ENCODE measurements at places on chromosomes 13 and 19.
A peak's percentile ranks its signal among the peaks of the same experiment; 100 is the strongest.

DNA sequence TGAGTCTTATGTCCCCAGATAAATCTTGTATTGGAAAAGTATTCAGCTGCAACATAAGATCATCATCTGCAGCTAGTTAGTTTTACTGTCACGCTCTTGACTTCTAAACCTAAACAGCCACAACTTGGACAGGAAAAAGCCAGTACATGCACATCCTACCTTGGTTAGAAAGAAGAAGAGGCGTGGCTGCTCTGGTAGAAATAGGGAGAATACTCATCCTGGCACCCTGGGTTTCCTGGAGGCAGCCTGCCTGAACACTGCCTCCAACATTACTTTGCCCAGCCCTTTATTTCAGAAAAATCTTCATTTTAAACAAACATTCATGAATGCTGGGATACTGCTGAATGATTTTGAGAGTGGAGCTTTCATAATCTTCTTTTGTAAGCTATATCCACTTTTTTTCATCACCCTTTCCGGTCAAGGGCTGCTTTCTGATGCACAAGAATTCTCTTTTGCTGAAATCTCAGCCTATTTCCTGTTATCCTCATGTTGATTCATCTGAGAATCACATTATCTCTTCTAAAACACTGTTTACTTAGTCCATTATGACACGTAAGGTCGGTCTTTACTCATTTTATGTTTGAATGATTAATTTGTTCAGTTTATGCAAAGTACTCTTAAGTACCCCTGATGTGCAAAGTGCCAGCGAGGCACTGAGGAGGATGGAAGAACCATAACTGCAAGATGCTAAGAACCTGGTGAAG, 55.2 kb downstream of the STARD13 start:
- DNase-seq = no peak

- no peak for DNase-seq
These were observed 4.9 kb upstream of the STARD13 start for GRCh38 chr13:33290421-33290965.

GRCh38 chr19:3359919-3360420, 6.4 kb upstream of the NFIC start:
- DNase-seq = no peak

- no peak for DNase-seq
These were observed 1.2 kb downstream of the MADCAM1 start for GRCh38 chr19:497491-497868.

- DNase-seq = no peak
These were observed 29.1 kb downstream of the CEBPA start for GRCh38 chr19:33273065-33273736.

DNA sequence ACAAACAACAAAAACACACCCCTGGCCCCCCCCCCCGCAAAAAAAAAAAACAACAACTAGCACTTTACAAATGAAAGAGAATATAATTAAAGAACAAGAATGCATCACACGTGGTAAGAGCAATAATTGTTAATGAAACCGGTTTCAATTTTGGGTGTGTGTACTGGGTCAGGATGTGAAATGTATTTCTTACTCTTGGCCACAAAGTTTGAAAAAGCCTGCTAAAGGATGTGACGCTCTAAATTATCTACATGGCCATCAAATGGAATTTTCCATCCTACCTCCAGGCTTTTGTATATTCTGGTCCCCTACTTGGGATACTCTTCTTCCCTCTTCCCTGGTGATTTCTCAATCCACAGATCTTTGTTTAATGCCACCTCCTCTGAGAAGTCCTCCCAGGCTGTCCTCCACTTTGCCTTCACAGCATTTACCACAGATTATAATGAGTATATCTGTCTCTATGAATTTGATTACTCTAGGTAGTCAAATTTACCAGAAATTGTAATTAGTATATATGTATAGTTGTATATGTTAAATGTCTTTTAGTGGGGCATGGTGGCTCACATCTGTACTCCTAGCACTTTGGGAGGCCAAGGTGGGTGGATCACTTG, 2.1 kb downstream of the SARS2 start:
- DNase-seq = no peak

- no peak for DNase-seq
These were observed 11.1 kb downstream of the ATP4B start for GRCh38 chr13:113646921-113647340.

DNA sequence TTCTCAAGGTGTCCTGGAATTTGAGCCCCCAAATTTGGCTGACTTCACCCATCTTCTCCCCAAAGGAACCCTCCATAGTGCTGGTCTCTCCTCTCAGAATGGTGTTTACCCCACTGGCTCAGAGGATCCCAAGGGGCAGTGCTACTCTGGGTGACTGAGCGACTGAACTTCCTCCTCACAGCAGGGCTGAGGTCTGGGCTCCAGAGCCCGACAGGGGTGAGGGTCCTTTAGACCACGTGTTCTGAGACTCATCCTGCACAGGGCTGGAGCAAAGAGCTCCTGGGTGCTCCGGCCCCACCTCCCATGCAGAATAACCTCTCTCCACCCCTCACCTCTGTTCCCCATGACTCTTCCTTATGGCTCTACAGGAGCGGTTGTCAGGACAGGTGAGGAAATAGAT, 23.2 kb upstream of the CD33 start:
- DNase-seq = no peak

GRCh38 chr19:47210689-47211316, 20.2 kb downstream of the BBC3 start:
- DNase-seq = no peak

GRCh38 chr13:102580552-102581169, 16.1 kb upstream of the TPP2 start:
- DNase-seq = peak; percentile 66

DNA sequence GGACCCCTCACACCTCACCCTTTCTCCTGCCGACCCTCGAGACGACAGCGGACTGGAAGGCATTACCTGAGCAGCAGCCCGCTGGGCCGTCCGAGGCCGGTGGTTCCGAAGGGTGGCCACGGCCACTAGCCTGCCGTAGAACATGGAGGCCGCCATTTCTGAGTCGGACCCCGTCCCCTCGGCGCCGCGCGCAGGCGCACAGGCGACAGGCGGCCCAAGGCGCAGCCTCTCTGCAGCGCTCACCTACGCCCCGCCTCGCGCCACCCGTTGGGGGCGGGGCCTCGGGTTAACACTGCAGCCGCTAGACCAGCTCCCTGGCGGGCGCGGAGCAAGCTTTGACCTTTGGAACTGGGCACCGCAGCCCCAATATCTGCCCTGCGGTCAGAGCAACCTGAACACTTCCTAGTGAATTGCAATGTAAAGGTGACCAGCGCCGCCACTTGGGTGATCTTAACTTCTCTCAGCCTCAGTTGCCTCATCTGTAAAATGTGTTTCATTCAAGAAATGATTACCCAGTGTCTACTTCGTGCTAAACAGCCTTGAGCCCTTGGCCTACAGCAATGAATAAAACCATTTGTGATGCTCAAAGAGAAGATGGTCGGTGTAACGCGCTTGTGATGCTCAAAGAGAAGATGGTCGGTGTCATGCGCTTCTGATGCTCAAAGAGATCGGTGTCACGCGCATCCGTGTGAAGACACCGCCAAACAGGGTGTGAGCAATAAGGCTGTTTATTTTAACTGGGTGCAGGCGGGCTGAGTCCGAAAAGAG, at the start of gene SUCLA2:
Gene SUCLA2, minus strand, starts transcription at position 160 of the 768 bp plus-strand sequence. Its CDS starts 4 bp downstream, at position 156.
- peak; percentile 90 for DNase-seq

DNA sequence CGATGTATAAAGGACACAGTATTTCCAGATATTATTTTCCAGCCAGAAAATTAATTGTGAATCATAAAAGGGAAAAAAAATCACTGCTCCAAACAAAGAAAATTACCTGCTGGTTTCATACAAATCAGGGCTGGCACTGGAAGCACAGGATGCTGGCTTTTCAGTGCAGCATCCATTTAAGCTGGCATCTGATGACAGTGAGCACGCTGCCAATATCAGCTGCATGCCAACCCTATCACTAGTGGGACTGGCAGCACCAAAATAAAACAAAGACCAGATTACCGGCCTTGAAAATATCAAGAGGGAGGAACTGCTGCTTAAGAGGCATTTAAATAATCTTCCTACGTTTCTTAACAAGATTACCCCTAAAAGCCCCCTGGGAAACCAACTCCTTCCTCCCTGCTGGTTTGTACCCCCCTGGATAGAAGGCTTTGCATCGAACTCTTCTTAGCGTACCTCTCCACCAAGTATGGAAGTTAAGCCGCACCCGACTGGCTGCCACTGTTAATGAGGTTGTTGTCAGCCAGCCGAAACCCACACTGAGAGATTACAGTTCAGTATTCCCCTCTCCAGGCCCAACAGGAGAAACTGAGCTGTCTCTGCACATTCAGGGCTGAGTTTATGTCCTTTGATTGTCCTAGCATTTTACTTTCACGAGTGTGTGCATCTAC, 257.8 kb downstream of the EFNB2 start:
- no peak for DNase-seq

DNA sequence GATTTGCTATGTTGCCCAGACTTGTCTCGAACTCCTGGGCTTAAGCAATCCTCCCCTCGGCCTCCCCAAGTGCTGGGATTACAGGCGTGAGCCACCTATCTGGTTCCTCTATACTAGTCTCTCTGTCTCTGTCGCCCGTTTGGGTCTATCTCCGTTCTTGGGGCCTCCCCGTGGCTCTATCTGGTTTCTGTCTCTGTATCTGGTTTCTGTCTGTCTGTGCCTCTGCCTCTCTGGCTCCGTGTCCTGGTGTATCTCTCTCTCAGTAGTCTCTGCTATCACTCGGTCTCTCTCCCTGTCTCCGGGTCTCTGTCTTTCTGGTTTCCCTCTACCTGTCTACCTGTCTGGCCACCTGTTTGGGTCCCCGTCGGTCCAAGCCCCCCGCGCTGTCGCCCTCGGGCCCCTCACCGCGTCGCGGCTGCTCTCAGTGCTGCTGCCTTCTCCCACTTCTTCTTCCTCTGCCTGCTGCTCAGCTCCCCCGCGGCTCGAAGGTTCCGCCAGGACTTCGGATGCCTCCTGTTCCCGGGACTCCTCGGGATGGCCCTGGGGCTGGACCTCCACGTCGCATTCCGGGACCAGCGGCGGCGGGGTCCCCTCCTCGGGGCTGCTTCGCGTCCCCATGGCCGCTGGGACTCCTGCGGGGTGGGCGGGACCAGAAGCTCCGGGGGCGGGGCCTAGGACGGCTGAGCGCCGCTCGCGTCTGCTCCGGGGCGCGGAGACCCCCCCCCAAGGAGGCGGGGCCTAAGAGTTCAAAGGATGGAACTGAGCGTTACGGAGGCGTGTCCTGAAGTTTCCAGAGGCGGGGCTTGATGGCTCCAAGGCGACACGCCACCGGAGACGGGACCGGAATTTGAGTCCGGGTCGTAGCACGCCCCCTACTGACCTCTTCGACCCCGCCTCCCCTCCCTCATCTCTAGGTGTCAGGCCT, 783 bp downstream of the PHLDB3 start:
- DNase-seq = peak; percentile 95

DNA sequence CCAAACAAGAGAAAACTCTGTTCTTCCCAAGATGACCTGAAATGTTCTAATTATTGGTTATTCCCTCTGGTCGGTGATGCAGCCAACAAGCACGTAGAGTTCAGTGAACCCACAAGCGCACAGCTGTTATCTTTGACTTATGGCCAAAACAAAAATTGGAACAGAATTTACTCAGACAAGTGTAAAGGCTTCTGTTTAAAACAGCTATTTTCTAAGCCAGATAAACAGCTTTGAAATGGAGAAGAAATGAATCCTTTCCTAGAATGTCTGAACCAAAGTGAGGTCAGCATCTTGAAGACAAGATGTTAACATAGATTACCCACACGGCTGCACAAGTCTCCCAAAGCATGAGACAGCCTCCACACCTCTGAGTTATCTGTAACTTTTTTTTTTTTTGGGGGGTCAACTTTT, 669.2 kb downstream of the DIAPH3 start:
- no peak for DNase-seq

DNA sequence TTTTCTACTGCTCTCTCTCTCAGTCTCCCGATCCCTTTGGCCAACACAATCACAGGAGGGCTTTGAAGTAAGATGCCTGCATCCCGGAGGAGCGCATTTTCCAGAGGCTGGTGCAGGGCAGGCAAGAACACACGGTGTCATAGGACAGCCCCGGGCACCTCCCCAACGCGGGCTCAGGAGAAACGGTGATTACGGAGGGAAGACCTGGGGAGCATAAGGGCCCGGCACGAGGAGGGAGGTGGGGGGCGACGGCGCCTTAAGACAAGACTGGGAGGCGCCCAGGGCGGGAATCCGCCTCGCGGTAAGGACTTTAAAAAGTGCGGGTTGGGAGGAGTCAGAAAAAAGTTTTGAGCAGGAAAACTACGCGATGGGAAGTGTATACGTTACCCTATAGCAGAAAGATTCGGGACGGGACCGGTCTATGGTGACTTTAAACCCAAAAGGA, 18.7 kb upstream of the ZNF888 start:
- no peak for DNase-seq

DNA sequence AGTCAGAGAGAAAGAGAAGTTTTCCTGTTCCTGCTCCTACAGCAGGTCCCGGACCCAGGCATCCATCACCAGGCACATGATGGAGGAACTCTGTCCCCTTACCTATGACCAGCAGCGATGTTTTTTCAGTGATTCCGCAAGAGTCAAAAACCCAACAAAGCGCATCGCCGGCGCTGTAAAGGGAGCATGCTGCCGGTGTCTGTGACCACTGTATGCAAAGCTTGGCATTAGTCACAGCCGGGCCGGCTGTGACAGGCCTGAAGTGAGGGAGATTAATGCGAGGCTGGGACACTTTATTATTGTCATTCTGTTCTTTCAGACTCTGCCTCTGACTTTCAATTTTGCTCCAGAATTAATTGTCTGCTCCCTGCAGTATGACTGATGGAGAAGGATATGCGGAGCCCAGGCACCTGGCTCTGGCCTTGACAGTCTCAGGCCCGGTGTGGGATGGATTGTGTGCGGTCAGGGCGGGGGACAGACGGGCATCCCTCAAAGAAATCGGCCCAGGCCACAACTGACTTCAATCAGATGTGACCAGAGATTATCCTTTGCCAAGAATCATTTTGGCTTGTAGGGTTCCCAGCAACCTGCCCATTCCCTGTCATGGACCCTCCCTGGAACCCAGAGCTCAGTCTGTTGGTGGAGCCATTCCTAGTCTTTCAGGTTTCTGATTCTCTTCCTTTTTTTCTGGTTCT, 462.0 kb upstream of the ZNF507 start:
- DNase-seq = no peak

GRCh38 chr19:14375055-14375581, 6.1 kb upstream of the ADGRE5 start:
- DNase-seq = no peak

- no peak for DNase-seq
These were observed 201.5 kb upstream of the CSNK1A1L start for GRCh38 chr13:37306778-37307544.

All from putamen (tissue), 1 donor.